ENCODE measurements at places on chromosomes 3 and 15.

GRCh38 chr15:33100314-33100713 is 94.2 kb downstream of the FMN1 start:
- no peak for DNase-seq

DNA sequence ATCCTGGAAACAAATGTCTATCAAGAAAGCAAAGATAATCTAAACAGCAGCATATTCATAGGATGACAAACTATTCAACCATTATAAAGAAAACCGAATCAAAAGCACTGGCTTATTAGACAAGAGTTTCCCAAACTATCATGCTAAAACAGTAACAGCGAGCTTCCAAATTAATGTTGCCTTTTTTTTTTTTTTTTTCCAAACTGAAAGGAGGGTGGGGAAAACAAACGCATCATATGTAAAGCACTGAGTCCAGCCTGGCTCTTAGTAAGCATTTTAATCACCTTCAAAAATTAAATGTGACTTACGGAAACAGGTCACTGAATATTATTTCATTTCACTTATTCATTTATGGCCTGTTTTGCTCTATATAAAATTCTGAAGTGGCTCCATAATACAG is 2.3 kb downstream of the TJP1 start:
- no peak for DNase-seq

DNA sequence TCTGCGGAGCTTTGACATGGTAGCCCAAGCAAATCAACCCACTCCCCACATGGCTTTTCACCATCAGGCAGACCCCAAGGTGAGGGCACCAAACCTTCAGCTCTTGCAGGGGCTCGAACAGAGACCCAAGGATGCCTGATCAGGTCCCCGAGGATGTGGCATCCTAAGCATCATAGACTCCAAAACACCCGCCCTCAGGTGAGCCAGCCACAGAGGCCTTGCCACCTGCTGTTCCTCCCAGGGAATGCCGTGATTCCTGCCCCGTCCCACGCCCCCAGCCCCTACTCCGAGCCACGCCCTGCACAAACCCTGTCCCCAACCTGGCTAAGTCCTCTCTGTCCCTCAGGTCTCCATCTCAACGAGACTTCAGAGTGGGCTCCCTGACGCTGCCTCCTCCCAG is 34.7 kb upstream of the SLC41A3 start:
- no peak for DNase-seq

DNA sequence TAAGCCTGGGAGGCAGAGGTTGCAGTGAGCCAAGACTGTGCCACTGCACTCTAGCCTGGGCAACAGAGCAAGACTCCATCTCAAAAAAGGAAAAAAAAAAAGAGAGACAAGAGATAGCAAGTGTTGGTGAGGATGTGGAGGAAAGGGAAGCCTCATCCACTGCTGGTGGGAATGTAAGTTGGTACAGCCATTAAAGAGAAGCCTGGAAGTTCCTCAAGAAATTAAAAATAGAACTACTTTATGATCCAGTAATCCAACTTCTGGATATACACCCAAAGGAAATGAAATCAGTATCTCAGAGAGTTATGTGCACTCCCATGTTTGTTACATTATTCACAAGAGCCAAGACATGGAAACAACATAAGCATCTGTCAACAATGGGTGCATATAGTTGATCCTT is 14.9 kb downstream of the PYGO1 start:
- no peak for DNase-seq

DNA sequence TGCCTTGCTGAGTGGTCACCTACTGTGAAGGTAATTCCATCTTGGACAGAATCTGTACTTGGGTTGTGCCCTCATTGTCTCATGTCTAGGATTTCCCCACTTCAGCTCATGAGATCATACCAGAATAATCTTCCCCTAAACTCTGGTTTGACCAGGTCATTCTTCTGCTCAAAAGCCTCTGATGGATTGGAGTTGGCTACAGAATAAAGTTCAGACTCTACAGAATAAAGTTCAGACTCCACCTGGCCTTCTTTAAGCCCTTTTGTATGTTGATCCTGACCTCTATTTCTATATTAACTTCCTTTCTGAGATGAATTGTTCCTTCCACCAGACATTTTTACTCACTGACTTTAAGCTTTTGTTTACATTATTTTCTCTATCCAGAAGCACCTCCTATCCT is 6.4 kb upstream of the GLCE start:
- no peak for DNase-seq

- no peak for DNase-seq
Measured at GRCh38 chr3:150467381-150467780, 59.3 kb downstream of the TSC22D2 start.

DNA sequence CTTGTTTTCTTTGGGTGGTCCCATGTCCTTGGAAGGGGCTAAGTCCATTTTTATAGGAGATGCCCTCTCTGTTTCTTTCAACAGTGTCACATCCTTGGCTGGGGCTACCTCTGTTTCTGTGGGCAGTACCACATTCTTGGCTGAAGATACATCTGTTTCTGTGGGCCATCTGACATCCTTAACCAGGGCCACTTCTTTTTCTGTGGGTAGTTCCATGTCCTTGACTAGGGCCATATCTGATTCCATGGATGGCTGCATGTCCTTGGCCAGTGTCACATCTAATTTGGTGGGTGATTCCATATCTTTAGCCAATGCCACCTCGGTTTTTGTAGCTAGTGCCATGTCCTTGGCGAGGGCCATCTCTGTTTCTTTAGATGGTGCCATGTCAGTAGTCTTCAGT is 99.5 kb downstream of the MAP4 start:
- DNase-seq: no peak

DNA sequence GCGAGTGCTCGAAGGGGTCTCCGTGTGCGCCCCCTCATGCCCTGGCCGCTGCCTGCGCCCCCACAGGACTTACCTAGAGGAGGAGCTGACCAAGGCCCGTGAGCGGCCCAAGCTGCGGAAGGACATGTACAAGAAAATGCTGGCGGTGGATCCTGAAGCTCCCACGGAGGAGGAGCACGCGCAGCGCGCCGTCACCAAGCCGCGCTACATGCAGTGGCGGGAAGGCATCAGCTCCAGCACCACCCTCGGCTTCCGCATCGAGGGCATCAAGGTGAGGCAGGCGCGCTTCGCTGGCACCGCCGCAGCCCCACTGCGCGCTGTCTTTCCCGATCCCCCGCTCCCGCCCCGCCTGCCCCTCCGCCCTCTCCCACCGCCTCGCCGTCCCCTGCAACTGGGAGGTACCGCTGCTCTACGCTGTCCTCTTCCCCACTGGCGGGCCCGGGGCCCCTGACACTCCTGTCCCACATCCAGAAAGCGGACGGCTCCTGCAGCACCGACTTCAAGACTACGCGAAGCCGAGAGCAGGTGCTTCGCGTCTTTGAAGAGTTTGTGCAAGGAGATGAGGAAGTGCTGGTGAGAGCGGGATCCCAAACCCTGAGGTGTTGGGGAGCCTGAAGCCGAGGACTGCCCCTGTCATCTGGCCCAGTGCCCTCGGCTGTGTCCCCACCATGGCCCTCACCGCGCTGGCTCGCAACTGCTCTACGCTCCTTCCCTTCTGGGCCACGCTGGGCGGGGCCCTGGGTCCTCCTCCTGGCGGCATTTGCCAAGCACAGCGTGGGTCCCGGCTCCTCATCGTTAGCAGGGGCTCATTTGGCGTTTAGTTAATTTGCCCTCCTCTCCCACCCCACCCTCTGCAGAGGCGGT is 8.5 kb downstream of the ITPKA start:
- DNase-seq: peak; percentile 42

DNA sequence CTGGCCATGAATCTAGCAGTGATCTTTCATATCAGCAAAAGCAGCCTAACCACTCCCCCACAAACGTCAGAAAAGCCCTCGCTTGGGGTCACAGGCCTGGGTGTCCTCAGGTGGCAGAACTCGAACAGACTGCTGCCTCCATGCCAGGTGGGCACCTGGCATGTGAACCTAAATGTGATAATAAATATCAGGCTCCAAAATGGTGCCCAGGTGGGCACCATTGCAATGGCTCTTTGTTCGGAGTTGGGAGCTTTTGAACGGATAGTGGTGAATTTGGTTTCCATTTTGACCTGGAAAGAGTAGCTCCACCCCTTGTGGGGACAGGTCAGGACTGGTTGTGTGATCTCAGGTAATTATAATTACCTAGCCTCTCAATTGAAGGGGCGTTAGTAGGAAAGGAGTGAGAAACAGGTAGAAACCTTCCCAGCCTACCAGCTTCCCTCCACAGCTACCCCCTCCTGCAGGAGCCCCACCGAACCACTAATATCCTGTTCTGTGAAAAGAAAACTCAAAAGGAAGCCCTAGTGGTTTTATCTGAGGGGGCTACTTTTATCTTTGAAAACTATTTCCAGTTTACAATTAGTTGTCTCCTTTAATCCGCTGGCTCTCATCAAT is 18.1 kb downstream of the MYO1E start:
- DNase-seq: peak; percentile 2

DNA sequence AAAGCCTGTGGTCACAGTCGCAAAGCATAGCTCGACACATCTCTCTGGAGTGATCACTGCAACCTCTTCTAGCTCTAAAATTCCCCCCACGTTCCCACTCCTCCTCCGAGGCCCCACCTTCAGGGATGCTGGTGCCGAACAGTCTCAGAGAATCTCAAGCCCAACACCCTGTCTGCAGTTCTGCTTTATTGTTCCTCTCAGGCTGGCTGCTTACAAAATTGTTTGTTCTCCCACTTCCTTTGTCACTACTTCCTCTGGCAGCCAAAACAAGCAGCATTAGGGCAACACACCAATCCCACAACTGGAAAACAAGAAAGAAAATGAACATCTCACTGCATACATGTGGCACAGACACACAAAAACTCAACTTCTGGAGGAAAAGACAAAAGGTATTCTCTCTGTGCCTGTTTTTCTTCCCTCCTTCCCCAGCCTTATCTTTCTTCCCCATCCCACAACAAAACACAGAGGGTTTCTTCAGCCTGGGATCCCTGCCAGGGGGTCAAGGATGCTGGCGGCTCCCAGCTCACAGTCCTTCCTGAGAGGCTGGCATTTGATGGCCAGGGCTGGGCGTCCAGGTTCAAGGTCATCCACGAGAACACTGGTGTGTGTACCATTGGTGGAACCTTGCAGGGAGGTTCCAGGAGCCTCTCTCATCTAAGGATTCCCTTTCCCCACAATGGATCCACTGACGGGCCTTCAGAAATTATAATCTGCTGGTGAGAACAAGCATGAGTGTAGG is 108.4 kb downstream of the TMCO5A start:
- DNase-seq: no peak

- DNase-seq: no peak
Measured at GRCh38 chr3:35746492-35746891, 107.2 kb downstream of the ARPP21 start.

- DNase-seq: no peak
Measured at GRCh38 chr15:48456134-48456533, 124.9 kb downstream of the DUT start.

DNA sequence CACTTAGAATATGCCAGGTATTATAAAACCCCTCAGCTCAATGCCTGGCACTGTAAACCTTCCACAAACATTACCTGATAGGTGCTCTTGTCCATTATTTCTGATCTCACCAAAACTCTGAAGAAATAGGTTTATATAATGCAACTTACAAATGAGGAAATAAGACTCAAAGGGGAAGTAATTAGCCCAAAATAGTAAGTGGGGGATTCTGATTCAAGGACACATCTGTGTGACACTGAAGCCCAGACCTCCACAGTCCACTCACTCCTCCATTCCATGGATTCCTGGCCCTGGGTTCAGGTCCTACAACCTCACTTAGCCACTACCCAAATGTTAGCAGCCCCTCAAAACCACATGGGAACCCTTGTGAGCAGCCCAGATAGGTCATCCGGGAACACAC is 49.9 kb downstream of the TRANK1 start:
- no peak for DNase-seq

DNA sequence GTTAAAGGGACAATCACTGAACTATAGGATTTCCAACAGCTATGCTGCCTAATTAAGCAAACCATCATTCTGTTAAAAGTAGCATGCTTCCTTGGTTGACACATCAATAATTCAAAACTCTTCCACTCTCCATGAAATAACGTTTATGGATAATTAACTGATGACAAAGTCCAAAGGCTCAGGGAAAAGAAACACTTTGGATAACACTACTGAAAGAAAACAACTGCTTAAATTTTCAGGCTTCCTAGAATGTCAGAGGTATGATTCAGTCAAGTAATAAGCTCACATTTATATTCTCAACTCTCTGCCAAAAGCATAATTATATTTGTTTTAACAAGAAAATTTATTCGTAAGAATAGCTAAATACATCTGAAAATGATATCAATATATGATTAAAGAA is 49.6 kb downstream of the WDR72 start:
- DNase-seq: no peak

DNA sequence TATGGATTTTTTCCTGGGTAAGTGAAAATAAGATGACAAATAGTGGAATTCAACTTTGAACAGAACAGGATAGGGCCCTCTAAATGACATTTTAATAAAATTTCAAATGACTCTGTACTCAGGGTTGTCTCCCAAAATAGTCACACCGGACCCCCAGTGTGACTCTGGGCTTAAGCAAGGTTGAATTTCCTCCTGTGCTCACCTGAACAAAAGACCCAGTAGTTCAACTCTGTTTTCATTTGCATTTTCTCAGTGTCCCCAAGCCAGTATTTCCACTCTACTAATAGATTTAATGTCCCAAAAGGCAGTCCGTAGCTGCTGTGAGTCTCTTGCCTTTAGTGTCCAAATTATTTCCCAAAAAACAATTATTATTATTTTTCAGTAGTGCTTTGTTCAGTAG is 296.6 kb downstream of the PLOD2 start:
- DNase-seq: no peak

DNA sequence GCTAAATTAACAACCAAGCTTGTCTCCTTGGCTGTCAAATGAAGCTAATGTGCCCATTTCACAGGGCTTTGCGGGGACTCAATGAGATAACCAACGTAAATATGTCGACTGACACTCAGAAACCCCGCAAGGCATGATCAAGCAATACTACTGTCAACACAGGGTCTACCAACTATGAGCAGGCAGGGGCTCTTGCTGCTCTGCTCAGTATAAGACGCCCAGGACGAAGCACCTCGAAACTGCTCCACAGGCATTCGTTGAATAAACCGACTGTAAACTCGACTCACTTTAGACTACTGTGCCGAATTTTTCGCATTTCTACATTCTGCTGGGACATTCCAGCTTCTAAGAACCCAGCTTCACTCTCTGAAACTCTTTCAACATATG is 55.0 kb downstream of the FEZF2 start:
- DNase-seq: no peak

GRCh38 chr3:94070341-94070911 is 7.6 kb downstream of the NSUN3 start:
- no peak for DNase-seq

GRCh38 chr3:4742359-4742758 is 236.9 kb upstream of the BHLHE40 start:
- DNase-seq: no peak

DNA sequence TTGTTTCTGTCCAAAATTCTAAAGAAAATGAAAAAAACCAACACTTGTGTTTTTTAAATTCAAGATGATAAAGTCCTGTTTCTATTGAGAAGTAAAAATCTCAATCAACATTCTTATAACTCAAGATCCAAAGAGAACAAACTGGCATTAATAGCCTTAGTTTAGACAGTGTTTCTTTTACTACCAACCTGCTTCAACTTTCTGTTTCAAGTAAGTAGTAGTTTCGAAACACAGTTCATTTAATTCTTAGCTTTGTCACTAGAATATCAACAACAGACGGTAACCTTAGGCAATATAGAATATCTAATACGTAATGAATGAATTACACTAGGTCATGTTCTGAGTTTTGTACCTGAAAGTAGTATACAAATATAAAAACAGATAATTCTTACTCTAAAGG is 23.7 kb downstream of the CIP2A start:
- DNase-seq: no peak

GRCh38 chr15:89391685-89392257 is 57.1 kb upstream of the POLG start:
- no peak for DNase-seq

GRCh38 chr3:125129512-125129997 is 73.8 kb upstream of the HEG1 start:
- DNase-seq: no peak
